MM.1S (cell line): ENCODE measurements at places on chromosomes 3 and 15.

DNA sequence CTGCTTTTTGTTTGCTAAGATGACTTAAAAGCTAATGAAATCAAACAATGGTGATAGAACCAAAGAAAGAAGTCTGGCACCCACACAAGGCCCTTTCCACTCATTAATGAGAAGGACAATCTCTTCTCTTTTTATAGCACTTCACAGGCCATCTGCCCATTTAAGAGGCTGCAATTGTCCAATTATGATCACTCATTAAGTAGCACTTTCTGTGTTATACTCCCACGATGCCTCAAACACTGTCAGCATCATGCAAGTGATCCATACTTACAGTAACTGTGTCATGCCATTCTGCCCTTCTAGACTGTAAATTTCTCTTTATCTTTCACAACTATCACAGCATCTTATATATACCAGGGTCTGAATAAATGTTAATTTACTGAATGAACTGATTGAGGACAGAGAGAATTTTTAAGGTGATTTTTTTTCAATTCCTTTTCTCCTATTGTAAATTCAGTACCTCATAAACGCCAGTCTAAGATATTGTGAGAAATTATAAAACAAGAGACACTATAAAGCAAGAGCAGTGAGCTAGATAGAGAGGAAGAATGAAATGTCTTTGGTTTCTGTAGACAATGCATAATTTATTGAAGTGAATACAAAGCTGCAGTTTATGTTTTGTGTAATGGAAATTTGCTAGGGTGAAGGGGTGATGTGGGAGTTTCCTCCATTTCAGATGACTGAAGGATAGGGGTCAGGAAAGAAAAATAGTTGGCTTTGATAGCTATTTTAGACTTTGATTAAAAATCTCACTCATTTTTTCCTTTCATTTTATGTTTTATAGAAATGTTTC is 17.3 kb downstream of the CD200 start:
- DNase-seq = no peak

GRCh38 chr15:78301828-78302227 is 2.4 kb upstream of the SKIC8 start:
- no peak for DNase-seq

DNA sequence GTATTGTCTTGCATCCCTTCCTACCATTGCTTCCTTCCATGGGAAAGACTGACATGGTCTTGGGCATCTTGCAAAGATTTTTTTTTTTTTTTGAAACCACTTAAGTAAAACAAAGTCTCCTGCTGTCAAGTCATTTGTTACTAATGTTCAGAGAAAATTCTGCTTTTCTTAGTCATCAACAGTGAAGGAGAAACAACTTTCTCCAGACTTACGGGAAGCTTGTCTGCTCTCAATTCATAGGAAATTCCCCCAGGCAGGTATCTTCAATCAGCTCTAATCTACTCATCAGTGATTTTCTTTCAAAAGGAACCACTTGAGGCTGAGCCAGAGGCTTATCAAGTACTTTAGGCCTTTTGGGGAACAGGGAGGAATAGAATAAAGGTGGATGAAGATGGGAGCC is 15.9 kb upstream of the DRD3 start:
- no peak for DNase-seq

- no peak for DNase-seq
Measured at GRCh38 chr3:131178710-131179375, 152.2 kb downstream of the NEK11 start.

- no peak for DNase-seq
Measured at GRCh38 chr3:141710888-141711616, 27.0 kb upstream of the RNF7 start.

DNA sequence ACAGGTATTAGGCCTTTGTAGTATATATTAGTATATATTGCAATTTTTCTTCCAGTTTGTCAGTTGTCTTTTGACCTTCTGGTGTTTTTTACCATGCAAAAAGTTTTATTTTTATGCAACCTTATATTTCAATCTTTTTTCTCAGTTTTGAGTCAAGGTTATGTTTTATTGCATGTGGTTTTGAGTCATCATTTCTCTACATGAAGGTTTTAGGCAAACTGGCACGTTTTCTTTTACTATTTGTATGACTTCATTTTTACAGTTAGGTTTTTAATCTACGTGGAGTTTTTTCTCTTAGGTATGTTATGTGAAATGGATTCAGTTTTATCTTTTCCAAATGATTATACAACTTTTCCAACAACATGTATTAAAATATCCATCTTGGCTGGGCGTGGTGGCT is 36.8 kb upstream of the TCAIM start:
- no peak for DNase-seq

DNA sequence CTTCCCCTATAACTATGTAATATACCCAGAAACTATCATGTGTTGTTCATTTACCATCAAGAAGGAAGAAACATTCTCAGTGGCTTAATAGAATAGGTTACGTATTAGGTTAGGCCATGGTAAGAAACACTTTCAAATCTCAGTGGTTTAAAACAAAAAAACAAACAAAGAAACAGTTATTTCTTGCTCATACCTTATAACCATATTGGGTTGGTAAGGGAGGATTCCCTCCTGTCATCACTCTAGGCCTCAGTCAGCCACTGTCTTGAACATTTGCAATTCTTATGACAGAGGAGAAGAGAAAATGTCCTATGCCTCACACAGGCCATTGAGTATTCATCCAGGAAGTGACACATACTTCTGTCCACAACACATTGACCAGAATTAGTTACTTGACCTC is 727.7 kb upstream of the NECTIN3 start:
- no peak for DNase-seq

DNA sequence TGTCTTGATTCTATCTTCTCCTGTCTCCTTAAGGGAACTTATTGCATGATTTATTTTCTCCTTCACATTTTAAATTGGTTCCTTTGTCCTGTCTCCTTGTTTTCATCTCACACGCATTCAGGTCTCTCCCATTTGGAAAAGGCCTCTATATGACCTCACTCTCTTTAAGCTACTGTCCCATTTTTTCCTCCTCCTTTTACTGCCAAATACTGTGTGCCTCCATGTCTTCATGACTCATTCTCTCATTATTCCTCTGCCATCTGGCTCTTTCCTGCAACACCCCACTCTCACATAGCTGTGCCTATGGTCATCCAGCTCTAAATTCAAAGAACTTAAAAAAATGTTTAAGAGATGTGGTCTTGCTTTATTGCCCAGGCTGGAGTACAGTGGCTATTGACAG is 48.0 kb downstream of the TYRO3 start:
- no peak for DNase-seq

DNA sequence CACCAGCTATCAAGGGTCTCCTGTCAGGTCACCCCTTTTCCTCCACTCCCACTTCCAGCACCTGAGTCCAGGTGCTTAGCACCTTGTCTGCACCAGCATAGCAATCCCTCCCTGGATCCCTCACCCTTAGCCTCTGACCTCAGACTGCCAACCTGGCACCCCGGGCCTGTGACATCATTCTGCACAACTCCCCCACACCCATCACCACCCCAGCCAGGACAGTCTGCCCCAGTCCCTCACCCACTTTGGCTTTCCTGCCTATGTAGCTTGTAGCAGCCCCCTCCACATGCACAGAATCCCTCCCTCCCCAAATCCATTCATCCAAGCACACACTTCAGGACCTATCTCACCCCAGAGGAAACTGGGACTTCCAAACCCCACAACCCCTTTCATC is 819 bp upstream of the PLXNB1 start:
- no peak for DNase-seq

- DNase-seq = no peak
Measured at GRCh38 chr3:44923632-44924456, 49.4 kb downstream of the TGM4 start.

DNA sequence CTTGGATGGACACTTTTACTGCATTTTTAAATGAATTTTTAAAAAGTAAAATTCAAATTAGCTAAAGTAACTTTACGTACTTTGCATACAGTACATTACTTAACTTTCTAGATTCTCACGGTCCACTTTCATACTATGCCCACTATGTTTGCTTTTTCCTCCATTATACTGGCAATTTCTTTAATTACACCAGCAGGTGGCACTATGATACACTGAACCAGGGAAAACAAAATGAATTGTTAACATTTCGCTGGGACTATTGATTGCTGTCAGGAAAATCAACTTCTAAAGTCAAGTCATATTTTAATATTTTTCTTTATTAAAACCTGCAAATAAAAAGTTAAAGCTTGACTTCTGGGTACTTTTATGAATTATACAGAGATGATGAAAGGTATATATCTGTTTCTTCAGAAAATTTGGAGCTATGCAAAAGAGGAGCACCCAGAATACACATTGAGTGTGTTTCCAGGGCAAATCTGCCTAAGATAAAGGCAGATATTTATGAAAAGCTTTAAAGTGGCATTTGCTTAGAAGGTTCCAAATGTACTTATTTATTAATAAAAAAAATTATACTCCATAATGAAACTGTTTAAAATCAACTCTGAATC is 21.8 kb upstream of the POU1F1 start:
- DNase-seq = peak; percentile 46

DNA sequence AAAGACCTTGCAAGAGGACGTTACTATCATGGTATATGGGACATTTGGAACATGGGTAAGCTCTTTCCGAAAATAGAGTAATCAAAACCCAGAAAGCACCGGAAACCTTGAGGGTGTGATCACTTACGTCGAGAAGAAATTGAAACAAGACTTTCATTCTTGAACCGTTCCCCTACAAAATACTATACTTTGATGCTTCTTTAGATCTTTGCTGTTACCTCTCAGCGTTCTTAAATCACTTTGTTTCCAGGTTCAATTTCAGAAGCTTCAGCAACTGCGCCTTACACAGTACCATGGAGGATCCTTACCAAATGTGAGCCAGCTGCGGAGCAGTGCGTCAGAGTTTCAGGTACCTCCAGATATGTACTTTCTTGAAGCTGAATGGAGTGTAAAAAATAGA is 10.1 kb downstream of the CRTC3 start:
- DNase-seq = no peak

- DNase-seq = no peak
Measured at GRCh38 chr15:100711516-100712021, 109.2 kb downstream of the ASB7 start.

DNA sequence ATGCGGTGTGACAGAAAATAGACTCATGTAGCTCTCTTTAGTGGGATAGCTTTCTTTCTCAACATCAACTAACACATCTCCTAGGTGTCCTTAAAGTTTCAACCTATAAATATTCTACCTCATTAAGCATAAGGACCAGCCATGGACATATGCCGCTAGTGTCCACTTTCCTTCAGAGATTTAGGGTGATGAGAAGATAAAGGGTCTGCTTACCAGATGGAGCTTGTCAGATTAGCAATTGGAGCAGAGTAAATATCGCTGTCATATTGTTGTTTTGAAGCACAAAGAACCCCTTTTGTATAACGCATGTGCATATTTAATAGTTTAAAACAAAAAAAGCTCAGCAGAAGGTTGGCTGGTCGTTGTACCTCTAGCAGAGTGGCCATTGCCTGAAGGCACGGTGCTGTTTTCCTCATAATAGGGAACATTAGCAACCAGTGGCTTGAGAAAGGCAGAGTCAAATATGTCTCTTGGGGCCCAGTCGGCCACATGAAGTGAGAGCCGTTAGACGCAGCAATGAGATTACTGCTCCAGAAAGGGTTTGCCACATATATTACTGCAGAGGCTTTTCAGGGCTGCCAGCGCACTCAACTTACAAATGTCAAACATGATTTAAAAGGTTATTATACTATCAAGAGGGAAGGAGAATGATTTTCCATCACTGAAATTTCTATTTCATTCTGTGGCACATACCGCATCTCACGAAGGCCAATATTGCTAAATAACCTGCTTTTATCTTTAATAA is 264.2 kb downstream of the ROBO2 start:
- DNase-seq = no peak

DNA sequence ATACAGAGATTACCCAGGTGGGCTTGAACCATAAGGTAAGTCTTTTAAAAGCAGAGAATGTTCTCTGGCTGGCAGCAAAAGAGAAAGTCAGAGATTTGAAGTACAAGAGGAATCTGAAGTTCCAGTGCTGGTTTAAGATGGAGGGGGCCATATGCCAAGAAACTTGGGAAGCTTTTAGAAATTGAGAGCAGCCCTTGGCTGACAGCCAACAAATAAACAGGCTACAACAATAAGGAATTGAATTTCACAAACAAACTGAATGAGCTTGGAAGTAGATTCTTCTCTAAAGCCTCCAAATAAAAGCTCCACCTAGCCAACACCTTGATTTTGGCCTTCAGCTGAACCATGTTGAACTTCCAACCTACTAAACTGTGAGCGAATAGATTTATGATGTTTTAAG is 85.7 kb downstream of the TRIM42 start:
- no peak for DNase-seq

DNA sequence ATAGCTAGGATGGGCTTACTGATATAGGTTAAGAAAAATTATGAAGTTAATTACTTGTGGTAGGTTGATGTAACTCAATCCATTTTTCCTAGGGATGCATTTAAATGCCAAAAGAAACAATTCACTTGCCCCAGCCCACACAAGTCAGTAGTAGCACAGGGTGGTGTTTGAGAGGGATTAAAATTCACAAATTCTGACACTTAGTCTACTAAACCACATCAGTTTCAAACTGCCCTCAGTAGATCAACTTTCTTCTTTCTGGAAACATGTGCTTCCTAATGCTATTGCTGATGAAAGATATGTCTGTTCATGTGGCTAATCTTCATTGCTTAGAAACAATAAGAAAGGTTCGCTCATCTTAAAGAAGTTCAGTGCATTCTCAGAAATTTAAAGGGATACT is 160.6 kb downstream of the EPHA3 start:
- no peak for DNase-seq

DNA sequence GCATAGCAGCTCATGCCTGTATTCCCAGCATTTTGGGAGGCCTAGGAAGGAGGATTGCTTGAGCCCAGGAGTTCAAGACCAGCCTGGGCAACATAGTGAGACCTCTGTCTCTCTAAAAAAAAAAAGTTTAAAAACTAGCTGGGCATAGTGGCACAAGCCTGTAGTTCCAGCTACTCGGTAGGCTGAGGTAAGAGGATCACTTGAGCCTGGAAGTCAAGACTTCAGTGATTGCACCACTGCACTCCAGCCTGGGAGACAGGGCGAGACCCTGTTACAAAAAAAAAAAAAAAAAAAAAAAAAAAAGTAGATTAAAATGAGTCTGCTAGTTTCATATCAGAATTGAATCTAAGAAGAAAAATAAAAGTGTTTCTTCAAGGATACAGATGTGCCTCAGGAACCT is 32.4 kb upstream of the ANPEP start:
- DNase-seq = no peak

GRCh38 chr3:156627946-156628569 is 46.3 kb upstream of the TIPARP start:
- DNase-seq = no peak

- DNase-seq = no peak
Measured at GRCh38 chr3:81744366-81744765, 17.1 kb downstream of the GBE1 start.

DNA sequence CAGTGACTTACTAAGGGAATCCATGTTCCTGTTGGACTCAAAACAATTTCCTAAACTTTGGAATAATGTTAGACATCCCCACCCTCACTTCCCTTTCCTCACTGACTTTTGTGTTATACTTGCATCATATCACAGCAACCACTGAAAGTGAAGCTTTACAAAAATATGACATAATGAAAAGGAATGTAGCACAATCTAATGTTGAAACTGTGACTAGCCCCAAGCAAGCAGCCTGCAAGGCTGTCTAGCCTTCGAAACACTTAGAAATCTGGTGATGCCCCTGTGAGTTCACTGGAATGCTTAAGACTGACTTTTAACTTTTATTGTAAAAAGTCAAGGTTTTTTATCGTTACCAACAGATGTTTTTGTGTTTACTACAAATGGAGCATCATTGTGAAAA is 203.7 kb upstream of the ZNF385D start:
- no peak for DNase-seq
